ENCODE measurements at places on chromosomes 1 and 21. TPM values are rescaled to one million over a fixed set of nuclear protein-coding genes. Genes with fewer than 3 reads are reported as not detected.

The PROK1 gene
- 42.9 TPM for total RNA-seq

The CSF3R gene
- total RNA-seq, result 28.8 TPM

The PAQR7 gene
- total RNA-seq, result 8.2 TPM

The NFASC gene
- 1.6 TPM for total RNA-seq

The LRRC3 gene
- total RNA-seq, result 1.6 TPM

The RBM34 gene
- total RNA-seq, result 52.2 TPM

The OR2T11 gene
- total RNA-seq, result not detected

The CASQ1 gene
- total RNA-seq, result not detected

The GCSAML gene
- not detected for total RNA-seq

The S100A3 gene
- total RNA-seq, result 0.44 TPM

The TRIM33 gene
- total RNA-seq, result 40.8 TPM

The UBXN10 gene
- 6.6 TPM for total RNA-seq

The SPRR3 gene
- total RNA-seq, result not detected

The KRTCAP2 gene
- total RNA-seq, result 147 TPM

The PINK1 gene
- total RNA-seq, result 94.1 TPM

The ZBTB7B gene
- 53.4 TPM for total RNA-seq

The LRRC8B gene
- 11.5 TPM for total RNA-seq

The MROH9 gene
- total RNA-seq, result not detected

The HAO2 gene
- total RNA-seq, result not detected

The SEMA6C gene
- 2.9 TPM for total RNA-seq

The FAM163A gene
- not detected for total RNA-seq

The GNAT2 gene
- not detected for total RNA-seq

The ASCL5 gene
- total RNA-seq, result not detected

The RIPK4 gene
- total RNA-seq, result 30.3 TPM

The SHCBP1L gene
- 0.80 TPM for total RNA-seq

The AIM2 gene
- 0.73 TPM for total RNA-seq

The KCNQ4 gene
- total RNA-seq, result 1.3 TPM

The ZBED6 gene
- 37.8 TPM for total RNA-seq

The LRRC7 gene
- not detected for total RNA-seq

The FHAD1 gene
- not detected for total RNA-seq

The MAPKAPK2 gene
- total RNA-seq, result 69.2 TPM

The LCE1D gene
- total RNA-seq, result not detected

The FAM3B gene
- total RNA-seq, result 1.6 TPM

The LINGO4 gene
- 0.33 TPM for total RNA-seq

The ARTN gene
- not detected for total RNA-seq

The GJA8 gene
- total RNA-seq, result not detected

The CFAP107 gene
- total RNA-seq, result not detected

The KIF26B gene
- total RNA-seq, result 0.32 TPM

The LENEP gene
- not detected for total RNA-seq

All from breast epithelium (tissue), 4 donors.